ENCODE measurements at places on chromosomes 11 and 22. TPM values are rescaled to one million over a fixed set of nuclear protein-coding genes. Genes with fewer than 3 reads are reported as not detected.

DNA sequence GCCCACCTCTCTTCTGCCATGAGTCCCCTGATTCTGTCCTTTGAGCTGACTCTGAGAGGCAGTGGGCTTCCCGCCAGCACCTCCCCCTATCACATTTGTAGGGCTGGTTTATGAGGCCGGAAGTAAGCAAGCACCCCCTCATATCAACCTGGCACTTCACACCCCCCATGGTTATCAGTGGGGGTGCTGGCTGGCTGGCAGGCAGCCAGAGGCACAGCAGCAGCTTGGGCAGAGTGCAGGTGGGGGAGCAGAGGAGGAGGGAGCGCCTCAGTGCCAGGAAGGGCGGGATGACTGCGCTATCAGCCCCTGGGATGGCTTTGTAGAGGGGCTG is 22.9 kb upstream of the CHRM4 start:
- DNase-seq: no peak

GDPD4 gene
- total RNA-seq: 7.4 TPM

DNA sequence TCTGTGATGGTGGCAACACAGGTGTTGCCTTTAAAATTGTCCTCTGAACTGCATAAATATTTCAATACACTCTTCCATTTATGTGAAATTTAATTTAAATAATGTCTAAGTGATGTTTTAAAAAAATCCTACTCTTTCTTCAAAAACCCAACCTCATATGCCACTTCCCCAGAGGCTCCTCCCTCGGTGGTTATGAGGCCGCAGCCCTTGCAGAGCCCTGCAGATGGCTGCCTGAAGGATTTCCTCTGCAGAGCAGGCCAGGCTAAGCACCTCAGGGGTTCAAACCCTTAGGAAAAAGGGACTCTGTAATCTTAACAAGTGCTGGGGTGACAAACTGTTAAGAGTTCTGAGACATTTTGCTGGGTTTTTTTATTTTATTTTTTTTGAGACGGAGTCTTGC is 25.2 kb downstream of the MORC2 start:
- DNase-seq: no peak

NFAM1 gene
- 2.4 TPM for total RNA-seq

MLC1 gene
- 1.1 TPM for total RNA-seq

YAP1 gene
- 210 TPM for total RNA-seq

DNA sequence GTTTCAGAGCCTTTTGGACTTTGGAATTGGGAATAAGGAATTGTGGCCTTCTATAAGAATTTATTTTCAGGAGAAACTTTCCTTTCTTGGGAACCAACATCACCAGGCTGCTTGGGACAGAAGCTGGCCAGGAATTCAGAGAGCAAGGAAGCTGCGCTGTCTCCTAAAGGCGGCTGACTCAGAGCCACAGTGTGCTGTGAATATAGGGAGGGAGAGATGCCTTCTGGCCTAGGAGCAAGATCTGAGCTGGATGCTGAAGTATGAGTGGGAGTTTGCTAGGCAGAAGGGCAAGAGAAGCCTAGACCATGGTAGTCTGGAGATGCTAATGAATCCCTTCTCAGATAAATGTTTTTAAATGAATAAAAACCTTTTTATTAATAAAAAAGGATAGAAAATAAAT is 213.7 kb upstream of the TBCEL start:
- no peak for DNase-seq

Data from prostate gland (tissue), 2 donors.